ENCODE measurements at places on chromosomes 5 and 9. TPM values are rescaled to one million over a fixed set of nuclear protein-coding genes. Genes with fewer than 3 reads are reported as not detected.

Gene FAM221B
- total RNA-seq = 0.16 TPM

GRCh38 chr9:116504893-116505480 is 182.1 kb upstream of the TRIM32 start:
- DNase-seq = no peak

GRCh38 chr5:35852084-35852734 is 4.5 kb upstream of the IL7R start:
- DNase-seq = no peak

Gene PCDHGA8
- not detected for total RNA-seq
